ENCODE measurements at places on chromosomes 11 and 22.

- no peak for DNase-seq
These were observed 257.7 kb upstream of the NARS2 start for GRCh38 chr11:78832226-78832947.

- DNase-seq = no peak
These were observed 26.7 kb downstream of the PARVG start for GRCh38 chr22:44207173-44207980.

DNA sequence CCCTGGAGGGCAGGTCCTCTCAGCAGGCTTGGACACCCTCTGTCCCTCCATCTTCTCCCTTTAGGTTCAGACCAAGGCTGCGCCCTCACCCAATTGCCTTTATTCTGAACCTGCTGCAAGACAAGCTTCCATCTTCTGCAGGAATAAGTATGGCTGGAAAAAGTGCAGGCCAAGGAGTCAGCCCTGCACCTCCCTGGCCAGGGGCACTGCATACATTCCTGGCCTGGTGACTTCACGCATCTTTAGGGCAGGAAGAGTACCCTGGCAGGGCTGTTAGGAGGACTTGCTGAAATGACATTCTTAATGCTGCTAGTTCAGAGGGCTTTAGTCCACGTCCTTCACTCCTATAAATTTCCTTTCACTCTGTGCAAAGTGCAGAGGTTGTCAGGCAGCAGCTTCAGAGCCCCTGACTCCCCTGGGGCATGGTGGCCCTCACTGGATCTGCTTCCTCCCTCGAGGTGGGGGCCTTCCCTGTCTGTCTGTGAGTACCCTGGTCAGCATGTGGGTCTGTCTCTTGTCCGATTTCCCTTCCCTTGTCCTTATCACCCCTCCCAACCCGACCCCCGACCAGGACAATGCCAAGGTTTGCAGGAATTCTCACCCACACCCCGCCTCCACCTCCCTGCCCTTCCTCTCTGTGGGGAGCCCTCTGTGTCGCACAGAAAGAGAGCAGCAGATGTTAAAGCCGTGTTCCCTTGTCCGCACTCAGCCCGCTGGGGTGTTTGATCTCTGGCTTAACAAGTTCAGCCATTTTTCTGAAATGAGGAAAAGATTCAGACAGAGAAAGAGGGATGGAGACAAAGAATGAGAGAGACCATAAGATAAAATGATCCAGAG, 124.5 kb upstream of the SYT13 start:
- no peak for DNase-seq

GRCh38 chr11:104120493-104121137, 43.3 kb downstream of the PDGFD start:
- DNase-seq = no peak

GRCh38 chr11:74004759-74005615, 3.9 kb downstream of the UCP3 start:
- DNase-seq = peak; percentile 91

- DNase-seq = no peak
These were observed 621.5 kb upstream of the B3GAT1 start for GRCh38 chr11:135033540-135033939.

DNA sequence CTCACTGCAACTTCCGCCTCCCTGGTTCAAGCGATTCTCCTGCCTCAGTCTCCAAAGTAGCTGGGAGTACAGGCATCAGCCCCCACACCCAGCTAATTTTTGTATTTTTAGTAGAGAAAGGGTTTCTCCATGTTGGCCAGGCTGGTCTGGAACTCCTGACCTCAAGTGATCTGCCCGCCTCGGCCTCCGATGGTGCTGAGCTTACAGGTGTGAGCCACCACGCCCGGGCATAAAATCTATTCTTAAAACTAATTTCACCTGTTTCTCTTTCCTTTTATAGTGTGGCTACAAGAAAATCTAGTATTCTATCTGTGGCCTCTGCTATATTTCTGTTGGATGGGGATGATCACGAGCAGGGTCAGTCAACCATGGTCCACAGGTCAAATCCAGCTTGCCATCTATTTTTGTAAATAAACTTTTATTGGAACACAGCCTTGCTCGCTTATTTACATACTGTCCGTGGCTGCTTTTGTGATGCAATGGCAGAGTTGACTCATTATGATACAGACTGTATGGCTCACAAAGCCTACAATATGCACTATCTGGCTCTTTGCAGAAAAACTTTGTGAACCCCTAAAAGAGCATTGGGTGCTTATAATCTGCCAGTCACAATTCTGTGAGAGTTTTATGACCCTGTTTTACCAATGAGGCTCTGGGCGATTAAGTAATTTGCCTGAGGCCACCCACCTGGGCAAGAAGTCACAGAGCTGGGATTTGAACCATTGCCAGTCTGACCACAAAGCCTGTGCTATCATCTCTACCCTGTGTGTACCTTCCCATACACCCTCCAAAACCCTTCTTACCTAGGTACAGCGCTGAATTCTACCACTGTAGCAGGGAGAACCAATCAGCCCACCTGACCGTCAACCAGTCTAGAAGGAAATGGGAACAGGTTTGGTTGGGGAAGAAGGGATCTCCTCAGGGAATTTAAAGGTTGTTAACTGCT, 28.3 kb downstream of the SLC1A2 start:
- peak; percentile 31 for DNase-seq

- no peak for DNase-seq
These were observed 109.5 kb downstream of the TMPRSS5 start for GRCh38 chr11:113596658-113597057.

GRCh38 chr11:2445746-2446551, 1.1 kb downstream of the KCNQ1 start:
- DNase-seq = no peak

- no peak for DNase-seq
These were observed 25.9 kb downstream of the PHLDB1 start for GRCh38 chr11:118633319-118633690.

- no peak for DNase-seq
These were observed 28.0 kb downstream of the MYBPC3 start for GRCh38 chr11:47324520-47324919.

DNA sequence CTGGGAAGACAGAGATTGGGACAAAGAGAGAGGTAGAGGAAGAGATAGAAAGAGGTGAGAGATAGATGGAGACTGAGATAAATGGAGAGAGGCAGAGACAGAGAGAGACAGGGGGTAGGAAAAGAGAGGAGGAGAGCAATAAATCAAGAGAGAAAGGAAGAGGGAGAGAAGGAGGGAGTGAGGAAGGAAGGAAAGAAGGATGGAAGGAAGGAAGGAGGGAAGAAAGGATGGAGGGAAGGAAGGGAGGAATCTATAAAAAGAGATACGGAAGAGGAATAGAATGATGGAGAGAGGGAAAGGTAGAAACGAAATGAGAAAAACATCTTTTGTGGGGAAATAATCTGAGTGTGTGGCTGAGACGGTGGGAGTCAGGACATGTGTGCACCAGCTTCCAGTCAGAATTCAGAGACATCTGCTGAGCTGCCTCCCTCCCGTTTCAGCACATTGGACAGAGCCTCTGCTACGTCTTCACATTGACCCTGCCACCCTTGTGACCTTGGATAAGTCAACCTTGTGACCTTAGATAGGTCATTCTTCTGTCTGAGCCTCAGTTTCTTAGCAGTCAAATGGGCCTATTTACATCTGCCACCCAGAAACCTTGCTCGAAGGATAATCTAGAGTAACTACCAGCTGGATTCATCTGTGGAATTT, 417.8 kb downstream of the MIAT start:
- no peak for DNase-seq

- DNase-seq = no peak
These were observed 129.6 kb upstream of the POU2AF2 start for GRCh38 chr11:111115890-111116289.

DNA sequence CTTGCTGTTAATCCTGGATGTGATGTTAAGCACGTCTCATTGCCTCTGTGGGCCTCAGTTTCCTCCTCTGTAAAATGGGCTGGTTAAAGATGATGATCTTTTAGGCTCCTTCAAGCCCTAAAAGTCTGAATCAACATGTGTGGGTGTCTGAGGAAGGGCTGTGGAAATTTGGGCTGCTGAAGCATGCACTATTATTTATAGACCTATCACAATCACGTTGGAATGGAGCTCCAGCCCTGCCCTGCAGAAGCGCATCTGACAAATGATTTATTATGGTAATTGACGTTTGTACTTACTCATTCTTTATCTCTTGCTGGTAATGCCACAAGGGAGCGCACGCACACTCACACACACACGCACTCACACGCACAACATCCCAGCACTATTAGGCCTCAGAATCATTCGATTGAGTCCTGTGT, 20.4 kb downstream of the P2RX3 start:
- DNase-seq = no peak

DNA sequence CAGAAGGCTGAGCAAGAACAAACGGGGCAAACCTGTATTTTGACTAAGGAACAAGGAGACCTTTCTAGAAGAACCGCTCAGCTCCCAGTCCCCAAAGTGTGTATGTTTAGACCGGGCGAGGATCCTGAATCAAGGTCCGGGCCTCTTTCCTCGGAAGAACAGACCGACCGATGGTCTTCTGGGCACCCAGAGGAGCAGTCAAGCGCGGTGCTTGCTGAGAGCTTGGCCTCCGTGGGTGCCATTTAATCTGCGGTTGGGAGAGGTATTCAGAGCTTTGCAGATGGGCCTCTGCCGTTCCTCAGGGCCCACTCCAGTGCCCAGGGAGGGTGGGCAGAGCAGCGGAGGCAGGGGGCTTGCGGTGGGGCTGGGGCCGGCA, 26.5 kb upstream of the ATXN10 start:
- DNase-seq = no peak

DNA sequence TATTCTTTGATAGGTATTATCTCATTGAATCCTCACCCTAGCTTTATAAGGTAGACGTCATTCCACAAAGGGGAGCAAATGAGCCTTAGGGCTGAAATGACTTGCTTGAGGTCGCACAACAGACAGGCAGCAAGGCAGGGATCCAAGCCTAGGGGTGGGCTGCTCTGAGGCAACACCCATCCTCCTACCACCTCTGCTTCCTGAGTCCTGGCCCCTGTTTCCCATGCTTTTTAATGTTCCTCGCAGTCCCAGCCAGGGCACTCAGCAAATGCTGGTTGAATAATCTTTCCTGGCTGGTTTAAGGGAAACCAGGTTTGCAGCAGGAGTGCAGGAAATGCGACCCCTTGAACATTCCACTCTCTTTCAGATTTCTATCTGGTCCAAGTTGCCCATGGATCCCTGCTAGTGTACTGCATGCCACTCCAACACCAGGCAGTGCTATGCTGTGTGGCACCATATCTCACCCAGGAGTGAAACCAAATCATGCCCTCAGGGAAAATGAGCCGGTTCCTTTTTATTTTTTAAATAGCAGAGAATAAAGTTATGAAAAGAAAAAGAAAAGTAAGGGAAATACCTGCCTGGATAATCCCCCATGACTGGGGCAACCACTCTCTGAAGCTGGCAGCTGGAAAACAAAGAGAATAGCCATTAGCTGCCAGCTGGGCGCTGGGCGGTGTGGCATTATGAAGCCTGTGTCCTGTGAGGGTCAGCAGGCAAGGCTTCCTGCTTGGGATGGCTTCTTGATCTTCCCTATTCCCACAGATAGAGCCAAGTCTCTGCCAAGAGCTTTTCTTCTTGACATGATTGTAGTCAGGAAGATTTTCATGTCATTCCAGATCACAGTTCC, 21.8 kb downstream of the MICAL2 start:
- DNase-seq = no peak

DNA sequence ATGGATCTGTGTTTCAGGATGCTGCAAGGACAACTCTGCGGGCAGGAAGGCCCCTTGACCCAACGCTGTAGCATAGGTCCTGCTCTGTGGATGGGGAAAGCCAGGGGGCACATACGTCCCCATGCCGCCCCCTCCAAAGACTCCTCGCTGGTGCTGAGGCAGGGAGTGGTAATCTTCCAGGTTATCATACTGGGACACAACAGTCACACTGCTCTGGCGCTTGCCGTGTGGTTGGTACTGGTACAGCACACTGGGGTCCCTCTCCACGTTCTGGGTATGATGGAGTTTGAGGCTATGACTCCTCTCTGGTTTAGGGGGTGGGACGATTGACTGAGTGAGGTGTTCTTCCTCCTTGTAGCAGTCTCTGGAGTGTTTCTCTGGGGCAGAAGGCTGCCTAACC, 26.2 kb upstream of the TP53AIP1 start:
- no peak for DNase-seq

GRCh38 chr11:128763224-128763623, 69.4 kb downstream of the FLI1 start:
- DNase-seq = no peak

DNA sequence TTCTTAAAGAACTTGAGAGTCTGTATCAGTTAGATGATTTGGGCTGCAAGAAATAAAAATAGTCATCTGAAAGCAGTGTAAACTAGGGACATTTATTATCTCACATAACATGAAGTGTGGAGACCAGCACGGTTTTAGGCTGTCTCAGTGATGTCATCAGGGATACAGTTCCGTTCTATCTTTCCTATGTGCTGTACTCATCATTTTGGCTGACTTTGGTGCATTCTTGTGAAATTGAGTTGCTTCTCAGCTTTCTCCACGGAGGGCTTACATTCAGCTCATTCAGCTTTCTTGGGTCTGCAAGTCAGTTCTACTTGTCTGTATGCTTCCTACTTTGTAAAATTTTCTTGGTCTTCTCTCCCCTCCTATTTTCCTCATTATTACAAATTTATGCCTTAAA, 51.8 kb upstream of the LIN7C start:
- no peak for DNase-seq

GRCh38 chr22:46367707-46368191, 32.2 kb downstream of the TRMU start:
- DNase-seq = peak; percentile 70

DNA sequence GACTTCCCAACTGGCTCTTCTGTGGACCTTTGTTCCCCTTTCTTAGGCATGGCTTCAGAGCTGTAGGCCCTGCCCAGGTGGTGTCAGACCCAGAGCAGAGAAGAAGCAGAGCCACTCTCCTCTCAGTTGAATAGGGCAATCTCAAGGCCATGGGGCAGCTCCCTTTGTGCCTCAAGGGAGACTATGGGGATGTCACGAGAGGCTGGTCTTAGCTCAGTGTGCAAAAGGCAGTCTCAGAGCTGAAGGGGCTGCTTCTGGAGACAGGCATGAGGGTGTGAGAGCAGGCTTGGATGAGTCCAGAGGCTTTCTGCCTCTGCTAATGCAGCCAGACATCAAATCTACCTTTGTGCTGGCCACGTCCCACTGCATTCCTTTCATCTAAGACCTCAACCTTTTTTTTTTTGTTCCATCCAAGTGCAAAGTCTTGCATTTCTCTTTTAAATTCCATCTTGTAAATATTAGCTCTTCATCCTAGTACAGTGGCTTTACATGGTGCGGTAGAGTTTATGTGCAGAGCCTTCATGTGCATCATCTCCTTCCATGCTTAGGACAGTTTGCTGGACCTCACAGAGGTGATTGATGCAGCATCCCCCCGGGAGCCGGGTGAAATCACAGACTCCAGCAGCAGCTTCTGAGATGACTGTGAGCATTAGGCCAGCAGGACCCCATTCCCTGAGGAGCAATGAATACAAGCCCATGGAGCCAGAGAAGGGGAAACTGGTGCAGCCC, 34.2 kb upstream of the FCHSD2 start:
- DNase-seq = no peak

GRCh38 chr22:29190051-29190450, 15.6 kb upstream of the EMID1 start:
- no peak for DNase-seq

DNA sequence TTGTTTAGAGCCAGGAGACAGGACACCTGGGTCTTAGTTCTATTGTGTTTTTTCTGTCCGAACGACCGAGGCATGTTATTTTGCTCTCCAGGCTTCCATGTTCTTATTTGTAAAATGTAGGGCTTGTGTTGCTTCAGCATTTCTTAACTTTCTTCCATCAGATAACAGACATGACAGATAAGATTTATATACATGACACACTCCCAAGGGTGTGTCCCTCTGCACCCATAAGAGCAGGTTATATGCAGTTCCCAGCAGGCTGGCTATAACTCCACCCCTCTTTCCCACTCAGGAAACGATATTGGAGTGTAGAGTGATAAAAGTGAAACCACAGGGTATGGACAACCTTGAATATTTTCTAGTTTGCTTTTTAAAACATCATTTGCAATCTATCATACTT, 65.8 kb downstream of the APIP start:
- no peak for DNase-seq

All from CD4-positive, alpha-beta T cell treated with Interleukin-2 at 100 ng/mL for 4 hours (primary cell).